ENCODE measurements at places on chromosomes 13 and 19.
A peak's percentile ranks its signal among the peaks of the same experiment; 100 is the strongest.

DNA sequence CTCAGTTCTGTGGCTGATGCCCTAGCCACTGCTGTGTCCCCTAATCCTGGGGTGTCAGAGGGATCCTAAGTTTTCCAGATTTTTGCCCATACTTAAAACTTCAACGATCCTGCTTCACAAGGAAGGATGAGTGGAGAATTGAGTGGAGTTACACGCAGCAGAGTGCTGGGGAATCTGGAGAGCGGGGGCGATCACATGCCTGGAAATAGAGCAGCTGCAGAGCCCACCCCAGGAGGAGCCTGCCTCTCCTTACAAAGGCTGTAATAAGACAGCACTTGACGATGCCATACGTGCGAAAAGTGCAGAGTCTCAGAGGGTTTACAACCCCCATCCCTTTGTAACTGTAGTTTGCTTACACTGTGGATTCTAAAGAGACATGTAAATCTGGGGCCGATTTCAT, 40.6 kb downstream of the SUGP2 start:
- DNase-seq: no peak

DNA sequence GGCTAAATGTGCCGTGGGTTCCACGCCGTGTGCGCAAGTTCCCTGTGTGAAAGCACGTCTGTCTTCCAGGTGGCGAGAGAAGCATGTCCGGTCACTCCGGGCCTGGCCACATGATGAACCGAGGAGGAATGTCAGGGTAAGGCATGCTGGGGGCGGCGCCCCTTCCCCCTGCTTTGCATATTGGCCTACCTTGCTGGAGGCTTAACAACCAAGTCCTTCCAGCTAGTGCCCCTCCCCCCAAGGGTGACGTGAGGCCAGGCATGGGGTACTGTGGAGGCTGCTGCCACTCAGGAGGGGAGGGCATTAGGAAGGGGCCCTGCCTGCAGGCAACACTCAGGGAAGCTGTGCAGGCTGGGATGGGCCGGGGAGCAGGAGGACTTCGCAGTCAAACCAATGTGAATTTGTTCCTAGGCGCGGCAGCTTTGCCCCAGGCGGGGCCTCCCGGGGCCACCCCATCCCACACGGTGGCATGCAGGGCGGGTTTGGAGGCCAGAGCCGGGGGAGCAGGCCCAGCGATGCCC, 12.5 kb downstream of the MICOS13 start:
- no peak for DNase-seq

DNA sequence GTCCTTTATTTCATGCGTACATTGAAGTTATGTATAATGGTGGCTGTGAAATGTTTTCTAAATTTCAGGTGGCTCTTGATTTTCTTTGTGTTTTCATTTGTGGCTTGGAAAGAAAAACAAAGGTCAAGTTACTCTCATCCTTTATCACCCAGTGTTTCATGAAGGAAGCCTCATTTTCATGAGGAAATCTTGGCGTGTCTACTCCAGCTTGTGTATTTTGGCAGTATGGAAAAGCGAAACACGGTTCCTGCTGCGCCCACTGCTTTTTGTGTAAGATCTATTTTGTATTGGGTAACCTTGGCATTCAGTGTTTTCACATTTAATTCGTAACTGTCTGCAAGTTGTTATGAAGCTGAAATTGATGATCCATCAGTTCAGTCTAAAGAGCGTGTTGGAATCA, 147.0 kb upstream of the RNF113B start:
- no peak for DNase-seq

- no peak for DNase-seq
These were observed 4.0 kb upstream of the ZNF43 start for GRCh38 chr19:21839976-21840375.

- DNase-seq: peak; percentile 54
These were observed at the start of gene ZNF418 for GRCh38 chr19:57934820-57935665. Gene ZNF418, minus strand, starts transcription at chr19:57935402. Its CDS starts 1,580 bp downstream, at chr19:57933822.

DNA sequence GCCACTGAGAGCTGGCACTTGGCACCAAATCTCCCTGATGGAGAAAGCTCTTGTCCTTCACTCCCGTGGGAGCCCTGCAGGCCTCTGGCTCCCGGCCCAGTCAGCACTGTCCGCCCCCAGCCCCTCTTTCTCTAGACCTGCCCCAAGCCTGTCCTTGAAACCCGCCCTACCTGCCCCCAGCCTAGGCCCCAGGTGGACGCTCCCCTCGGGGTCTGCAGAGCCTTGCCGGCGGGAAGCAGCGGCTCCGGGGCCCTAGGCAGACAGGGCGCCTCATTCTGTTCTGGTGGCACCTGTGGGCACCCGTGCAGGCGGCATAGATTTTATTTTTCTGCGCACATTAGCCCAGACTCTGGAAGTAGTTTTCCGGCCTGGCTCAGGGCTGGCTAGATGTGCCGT, 17.6 kb downstream of the IL17D start:
- no peak for DNase-seq

DNA sequence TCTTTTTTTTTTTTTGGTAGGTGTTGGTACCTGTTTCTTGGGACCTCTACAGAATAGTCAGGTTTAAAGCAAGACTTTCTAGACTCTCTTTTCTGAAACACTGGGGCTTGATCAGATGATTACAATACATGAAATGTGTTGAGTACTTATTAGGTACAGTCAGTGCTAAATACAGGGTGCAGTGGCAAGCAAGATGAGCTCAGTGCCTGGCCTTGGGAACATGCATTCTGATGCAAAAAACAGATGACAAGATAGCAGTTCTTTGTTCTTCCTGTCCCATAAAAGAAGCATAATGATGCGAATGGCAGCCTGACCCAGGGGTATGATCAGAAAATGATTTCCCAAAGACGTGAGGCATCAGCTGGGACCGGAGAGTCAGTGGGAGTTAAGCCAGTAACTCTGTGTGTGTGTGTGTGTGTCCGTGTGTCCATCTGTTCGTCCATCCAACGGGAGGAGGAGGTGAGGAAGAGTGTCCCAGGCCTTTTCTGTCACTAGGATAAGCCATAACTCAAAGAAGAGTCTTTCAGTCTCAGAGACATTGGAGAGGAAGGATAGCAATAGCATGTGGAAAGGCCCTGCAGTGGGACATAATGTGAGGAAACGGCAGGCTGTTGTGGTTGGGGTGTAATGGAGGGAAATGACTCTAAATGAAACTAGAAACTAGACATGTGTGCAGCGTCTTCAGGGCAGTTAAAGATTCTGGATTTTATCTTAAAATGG, 32.2 kb downstream of the SLAIN1 start:
- no peak for DNase-seq

- DNase-seq: no peak
These were observed 3.8 kb downstream of the BCAT2 start for GRCh38 chr19:48806818-48807589.

DNA sequence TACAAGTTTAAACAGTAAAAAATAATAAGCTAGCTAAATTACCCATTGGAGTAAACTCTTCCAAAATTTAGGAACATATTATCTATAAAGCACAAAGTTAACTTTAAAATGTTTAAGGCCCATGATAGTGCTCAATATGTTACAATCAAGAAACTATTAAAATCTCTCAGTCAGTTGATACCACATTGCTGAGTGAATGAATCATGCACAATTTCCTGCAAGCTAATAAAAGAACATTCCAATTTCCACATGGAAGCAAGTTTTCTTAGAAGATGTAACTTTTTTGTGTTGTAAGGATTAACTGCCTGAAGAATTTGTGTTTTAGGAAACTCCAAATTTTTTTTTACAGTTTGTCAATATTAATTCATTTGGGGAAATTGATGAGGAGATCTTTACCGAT, 666.6 kb downstream of the SLITRK1 start:
- no peak for DNase-seq

- no peak for DNase-seq
These were observed 279.5 kb upstream of the PCDH20 start for GRCh38 chr13:61695147-61695546.

- DNase-seq: no peak
These were observed 458.4 kb downstream of the TBC1D4 start for GRCh38 chr13:75023609-75024008.

DNA sequence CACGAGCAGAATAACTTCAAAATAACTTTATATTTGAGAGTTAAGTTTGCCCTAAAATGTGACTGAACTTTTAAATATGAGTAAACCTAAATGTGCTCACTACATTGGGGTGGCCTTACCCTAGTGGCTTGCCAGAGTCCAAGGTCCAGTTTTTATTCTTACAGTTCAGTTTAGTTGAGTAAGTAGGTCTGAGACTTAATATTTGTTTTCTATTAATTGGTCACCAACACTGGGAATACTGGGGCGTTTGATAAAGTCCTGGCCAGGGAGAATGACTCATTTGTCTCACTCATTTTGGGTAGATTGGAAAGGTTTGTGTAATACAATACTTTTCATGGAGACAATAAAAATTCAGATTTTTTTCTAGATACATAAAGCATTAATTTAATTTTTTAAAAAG, 127.8 kb upstream of the SPATA13 start:
- no peak for DNase-seq

GRCh38 chr13:42876887-42877545, 95.6 kb downstream of the FAM216B start:
- DNase-seq: peak; percentile 48

DNA sequence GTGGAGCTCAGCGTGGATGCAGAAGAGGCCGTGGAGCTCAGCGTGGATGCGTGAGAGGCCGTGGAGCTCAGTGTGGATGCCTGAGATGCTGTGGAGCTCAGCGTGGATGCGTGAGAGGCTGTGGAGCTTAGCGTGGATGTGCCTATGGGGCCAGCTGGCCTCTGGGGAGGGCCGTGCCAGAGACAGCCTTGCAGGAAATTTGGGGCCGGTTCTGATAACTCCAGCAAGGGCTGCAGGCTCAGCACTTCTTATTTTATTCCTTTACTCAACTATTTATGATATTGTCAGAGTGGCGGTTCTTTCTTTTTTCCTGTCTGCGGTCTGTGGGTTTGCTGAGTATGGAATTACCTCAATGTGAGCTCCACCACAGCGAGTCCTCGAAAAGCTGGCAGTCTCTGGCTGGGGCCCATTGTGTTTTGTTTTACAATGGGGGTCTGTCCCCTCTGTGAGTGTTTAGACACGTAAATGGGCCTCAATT, 17.8 kb upstream of the TMEM255B start:
- DNase-seq: no peak

GRCh38 chr19:50876456-50876855, 3.2 kb downstream of the KLK2 start:
- no peak for DNase-seq

DNA sequence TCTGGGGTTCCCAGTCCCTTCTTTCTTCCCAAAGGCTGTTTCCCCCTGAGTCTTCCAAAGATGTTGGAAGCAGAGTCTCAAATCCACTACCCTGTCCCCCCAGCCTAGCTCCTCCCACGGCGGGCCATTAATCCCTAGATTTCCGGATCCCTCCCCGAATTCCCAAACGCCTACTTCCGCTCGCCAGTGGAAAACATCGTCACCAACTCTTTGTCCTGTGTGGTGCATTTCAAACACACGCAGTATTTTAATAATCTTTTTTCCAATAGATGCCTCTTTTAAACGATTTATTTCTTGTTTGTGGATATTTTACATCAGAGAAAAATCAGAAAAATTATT, 610 bp downstream of the ZNF791 start:
- peak; percentile 44 for DNase-seq

- no peak for DNase-seq
These were observed 4.9 kb downstream of the THOP1 start for GRCh38 chr19:2790194-2790556.

DNA sequence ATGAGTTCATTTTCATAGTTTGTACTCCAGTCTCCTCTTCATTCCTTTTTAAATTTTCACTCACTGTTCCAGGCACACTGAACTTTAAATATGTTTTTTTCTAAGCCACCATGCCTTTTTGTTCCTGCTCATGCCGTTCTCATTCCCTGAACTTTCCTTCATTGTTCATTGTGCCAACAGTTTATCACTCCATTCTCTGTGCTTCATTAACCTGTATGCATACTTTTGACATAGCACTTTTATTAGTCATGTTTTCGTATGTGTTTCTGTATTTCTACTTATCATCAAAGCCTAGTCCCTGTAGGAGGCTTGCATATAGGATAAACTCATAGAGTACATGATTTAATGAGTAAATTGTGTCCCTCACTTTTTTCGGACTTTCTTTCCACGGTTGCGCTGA, 65.3 kb downstream of the PCDH20 start:
- no peak for DNase-seq

- DNase-seq: no peak
These were observed 22.4 kb downstream of the NAXD start for GRCh38 chr13:110637747-110638146.

DNA sequence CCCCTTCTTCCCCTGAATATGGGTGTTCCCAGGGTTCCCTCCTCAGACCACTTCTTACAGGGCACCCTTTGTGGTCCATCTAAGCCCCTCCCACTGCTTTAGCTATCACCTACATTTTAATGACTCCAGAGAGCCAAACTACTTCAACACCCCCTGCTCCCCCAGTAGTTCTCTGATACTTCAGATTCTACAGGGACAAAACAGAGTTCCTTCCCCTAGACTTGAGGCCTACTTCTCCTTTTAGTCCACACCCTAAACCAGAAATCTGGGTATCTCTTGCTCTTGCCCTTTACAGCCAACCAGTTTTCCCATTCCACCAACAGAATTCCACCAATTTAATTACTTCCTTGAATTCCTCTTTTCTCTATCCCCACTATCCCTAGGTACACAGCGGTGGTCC, 107.2 kb downstream of the KCNRG start:
- DNase-seq: no peak

GRCh38 chr19:28831462-28831861, 381.5 kb downstream of the UQCRFS1 start:
- no peak for DNase-seq

DNA sequence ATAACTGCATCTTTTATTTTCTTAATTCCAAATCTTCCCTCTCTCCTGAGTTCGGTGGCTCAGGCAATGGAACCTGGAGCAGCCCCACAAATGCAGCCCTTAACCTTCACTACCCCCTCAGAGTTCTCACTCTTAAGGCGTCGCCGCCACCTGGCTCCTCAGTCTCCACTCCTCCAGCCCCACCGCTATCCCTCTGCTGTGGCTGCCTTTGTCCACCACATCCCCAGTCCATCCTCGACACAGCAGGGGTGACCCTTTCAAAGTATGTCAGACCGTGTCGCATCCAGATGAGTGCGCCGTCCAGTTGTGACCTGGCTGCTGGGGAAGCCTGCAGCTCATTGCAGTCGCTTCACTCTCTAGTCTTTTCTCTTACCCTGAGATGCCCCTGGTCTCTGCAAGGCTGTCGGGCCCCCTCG, 1.0 kb downstream of the SPPL2B start:
- no peak for DNase-seq

DNA sequence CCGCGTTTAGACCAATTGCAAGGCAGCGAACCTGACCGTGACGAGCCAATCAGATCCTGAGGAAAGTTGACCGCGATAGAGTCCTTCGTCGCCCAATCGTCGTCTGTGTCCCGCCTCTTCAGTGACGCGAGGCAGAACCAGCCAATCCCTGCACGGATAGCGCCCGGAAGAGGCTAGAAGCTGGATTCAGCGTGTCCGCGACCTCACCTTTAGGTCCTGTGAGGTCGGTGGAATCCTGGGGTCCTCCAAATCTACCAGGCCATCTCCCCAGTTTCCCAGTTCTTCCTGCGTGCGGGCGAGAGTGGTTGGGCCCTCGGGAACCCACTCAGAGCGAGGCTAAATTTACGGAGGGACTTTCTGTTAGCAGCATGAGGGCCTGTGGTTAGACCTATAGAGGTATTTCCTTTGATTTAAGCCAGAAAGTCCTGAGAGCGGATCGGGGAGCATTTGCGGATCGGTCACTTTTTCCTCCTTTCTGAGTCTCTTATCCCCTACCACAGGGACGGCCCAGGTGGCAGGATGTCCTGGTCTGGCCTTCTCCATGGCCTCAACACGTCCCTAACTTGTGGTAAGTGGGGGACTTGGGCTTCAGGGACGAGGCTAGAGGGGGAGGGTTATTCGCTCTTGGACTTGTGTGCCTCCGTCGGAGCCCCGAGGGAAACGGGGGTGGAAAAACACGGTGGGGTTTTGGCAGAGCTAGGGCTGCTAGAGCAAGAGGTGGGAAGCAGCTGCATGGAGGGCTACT, at the start of gene MRPS12:
TSS of gene MRPS12 (plus strand) at position 169 of the 745 bp plus-strand sequence. CDS start at position 520, 351 bp downstream.
- peak; percentile 97 for DNase-seq

Measured in retinal pigment epithelial cell (primary cell).